Transverse colon (tissue), 4 donors: ENCODE measurements at places on chromosomes 4 and X. TPM values are rescaled to one million over a fixed set of nuclear protein-coding genes. Genes with fewer than 3 reads are reported as not detected.

DNA sequence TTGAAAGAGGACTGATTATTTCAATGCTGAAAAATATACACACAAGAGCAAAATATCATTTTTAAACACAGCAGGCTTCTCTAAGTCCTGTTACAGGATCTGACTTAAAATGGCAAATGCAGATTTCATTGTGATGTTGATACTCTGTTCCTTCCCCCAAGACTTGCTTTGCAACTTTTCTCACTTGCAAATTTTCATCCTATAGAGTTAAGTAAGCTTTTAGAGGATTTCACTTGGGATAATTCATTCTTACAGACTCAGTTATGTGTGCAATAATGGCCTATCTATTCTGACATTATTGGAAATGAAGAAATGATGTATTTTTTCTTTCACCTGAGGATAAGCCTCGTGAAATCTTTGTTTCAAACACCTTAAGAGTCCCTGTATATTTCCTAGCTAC lies 2403.2 kb downstream of the ARAP2 start:
- no peaks in the 10 kb centered on the region for H3K4me1 ChIP-seq
- H3K36me3 ChIP-seq, result no peaks in the 10 kb centered on the region
- H3K4me3 ChIP-seq, result no peak overlapping the region
- DNase-seq, result no peak
- no peaks in the 10 kb centered on the region for H3K27me3 ChIP-seq

SPANXC gene
- not detected for total RNA-seq

GRCh38 chrX:20399728-20400414 lies 133.2 kb upstream of the RPS6KA3 start:
- no peaks in the 10 kb centered on the region for H3K36me3 ChIP-seq
- no peaks in the 10 kb centered on the region for H3K4me1 ChIP-seq
- DNase-seq, result no peak
- no peak overlapping the region for H3K27ac ChIP-seq
- H3K4me3 ChIP-seq, result no peak overlapping the region

FRMPD3 gene
- under 0.01 TPM for total RNA-seq

DNA sequence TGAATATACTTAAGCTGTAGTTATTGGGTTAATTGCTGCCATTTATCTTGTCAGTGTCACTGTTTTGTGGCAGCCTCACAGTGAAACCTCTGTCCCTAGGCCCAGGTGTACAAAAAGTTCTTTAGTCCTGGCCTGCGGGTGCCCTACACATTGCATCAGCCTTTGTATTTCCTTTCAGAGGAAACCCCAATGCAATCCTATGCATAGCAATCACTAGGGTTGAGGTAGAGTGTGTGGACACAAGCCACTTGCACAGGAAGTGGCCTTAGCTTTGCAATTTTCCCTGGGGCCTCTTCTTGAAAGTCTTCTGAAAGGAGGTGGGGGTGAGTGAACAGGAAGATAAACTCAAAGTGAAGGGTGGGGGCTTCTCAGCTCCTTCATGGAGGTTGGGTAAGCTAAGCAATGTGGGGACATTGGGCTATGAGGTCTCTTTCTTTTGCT lies 27.8 kb downstream of the VSIG4 start:
- no peaks in the 10 kb centered on the region for H3K4me1 ChIP-seq
